ENCODE measurements at places on chromosomes 3 and 15.

DNA sequence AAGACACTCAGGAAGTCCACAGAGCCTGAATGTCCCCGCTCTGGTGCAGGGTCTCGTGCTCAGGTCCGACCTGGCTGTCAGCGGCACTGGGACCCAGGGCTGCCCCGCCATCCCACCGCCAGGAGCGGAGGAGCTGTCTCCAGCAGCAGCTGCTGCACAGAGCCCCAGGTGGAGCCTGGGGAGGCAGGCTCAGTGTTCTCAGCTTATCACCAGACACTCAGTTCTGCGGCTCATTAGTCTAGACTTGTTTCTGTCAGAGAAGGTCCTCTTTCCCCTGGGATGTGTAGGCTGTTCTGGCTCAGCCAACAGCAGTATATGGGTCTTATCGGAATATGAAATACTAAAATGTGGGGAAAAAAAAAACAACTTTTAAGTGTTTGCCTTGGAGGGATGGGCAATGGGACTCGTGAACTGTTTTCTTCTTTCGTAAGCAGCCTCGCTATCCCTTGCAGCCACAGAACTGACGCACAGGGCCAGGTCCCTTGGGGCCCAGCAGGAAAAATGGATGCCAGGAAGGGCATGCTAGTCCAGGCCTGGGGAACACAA is 75.9 kb downstream of the KLF13 start:
- no peak for DNase-seq

GRCh38 chr3:28139967-28140634 is 101.3 kb upstream of the CMC1 start:
- no peak for DNase-seq

DNA sequence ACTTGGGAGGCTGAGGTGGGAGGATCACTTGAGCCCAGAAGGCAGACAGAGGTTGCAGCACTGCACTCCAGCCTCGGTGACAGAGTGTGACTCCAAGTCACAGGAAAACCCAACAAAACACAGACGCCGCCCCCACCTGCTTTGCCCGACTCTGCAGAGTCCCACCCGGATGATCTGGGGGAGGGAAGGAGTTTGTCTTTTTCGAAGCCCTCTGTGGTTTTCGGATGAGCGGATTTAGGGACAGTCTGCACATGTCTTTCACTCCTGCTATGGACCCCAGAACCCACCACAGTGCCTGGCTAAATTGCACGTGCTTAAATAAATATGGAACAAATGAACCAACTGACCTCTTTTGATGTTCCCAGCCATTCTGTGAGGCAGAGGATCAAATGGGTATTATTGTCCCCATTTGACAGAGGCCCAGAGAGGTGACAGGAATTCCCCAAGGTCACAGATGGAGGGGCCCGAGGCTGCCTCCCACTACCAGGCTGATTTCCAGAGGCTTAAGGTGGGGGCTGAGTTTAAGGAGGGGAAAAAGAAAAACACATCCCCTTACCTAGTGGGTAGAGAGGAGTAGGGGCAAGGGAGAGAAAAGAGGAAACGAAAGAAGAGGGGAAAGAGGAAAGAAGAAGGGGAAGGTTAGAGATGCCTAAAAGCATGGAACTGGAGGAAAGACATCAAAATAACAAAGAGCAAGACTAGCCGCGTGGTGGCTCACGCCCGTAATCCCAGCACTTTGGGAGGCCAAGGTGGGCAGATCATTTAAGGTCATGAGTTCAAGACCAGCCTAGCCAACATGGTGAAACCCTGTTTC is 59.4 kb upstream of the TFRC start:
- DNase-seq, result no peak

- DNase-seq, result no peak
Measured at GRCh38 chr15:38782156-38782555, 217.5 kb upstream of the RASGRP1 start.

DNA sequence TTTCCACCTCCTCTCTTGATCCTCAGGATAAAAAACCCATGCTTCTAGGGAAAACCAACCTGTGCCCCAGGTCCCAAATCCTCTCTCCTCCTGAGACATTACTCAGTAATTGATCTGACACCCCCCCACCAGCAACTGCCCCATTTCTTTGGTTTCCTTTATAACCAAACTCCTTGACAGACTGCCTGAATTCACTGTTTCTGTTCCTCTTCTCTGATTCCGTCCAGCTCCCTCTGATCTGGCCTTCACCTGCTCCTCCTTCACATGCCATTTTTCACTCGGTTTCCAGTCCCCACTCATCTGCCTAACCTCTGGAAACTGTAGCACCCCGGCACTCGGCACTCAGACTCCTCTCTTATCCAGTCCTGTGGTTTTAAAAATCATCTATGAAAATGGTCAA is 2.1 kb downstream of the CCDC51 start:
- DNase-seq, result no peak

DNA sequence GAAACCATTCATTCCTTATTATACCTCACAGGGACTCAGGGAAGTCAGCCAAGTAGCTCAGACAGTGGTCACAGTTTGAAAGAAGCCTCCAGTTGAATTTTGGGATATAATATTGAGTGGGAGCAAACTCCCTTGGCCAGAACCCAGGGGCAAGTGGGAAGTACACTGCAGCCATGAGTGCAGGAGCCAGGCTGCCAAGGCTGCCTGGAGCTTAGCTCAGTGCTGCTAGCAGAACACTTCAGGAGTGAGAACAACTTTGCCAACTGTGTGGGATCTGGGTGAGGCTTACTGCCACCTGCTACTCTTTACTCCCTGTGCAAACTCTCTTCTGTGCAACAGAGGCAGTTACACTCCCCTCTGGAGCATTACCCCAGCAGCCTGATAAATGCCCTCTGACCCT is 4.6 kb downstream of the OR5K3 start:
- DNase-seq, result no peak

GRCh38 chr3:87298111-87298718 is 21.8 kb upstream of the POU1F1 start:
- no peak for DNase-seq

GRCh38 chr15:43299411-43299810 is 31.0 kb downstream of the LCMT2 start:
- no peak for DNase-seq

GRCh38 chr15:90421527-90421926 is 33.5 kb downstream of the IQGAP1 start:
- DNase-seq, result no peak

Measured in stimulated activated CD4-positive, alpha-beta T cell treated with anti-CD3 and anti-CD28 coated beads, TNF-alpha, amount 100 ng/mL, for 4 hours (primary cell).